Activated T-cell treated with anti-CD3 and anti-CD28 coated beads, Interleukin-2, amount 50 U/mL, for 72 hours (primary cell): ENCODE measurements at places on chromosomes 16 and 17. TPM values are rescaled to one million over a fixed set of nuclear protein-coding genes. Genes with fewer than 3 reads are reported as not detected.

GRCh38 chr17:19238167-19238505 lies 970 bp downstream of the EPN2 start:
- peak overlapping the region; percentile 88 for H3K4me3 ChIP-seq
- H3K27me3 ChIP-seq = peaks cover 15% of the 10 kb centered on the region
- DNase-seq = peak; percentile 1
- peaks cover 11% of the 10 kb centered on the region for H3K4me1 ChIP-seq
- H3K27ac ChIP-seq = no peak overlapping the region

Gene COPRS
- 33.2 TPM for total RNA-seq

DNA sequence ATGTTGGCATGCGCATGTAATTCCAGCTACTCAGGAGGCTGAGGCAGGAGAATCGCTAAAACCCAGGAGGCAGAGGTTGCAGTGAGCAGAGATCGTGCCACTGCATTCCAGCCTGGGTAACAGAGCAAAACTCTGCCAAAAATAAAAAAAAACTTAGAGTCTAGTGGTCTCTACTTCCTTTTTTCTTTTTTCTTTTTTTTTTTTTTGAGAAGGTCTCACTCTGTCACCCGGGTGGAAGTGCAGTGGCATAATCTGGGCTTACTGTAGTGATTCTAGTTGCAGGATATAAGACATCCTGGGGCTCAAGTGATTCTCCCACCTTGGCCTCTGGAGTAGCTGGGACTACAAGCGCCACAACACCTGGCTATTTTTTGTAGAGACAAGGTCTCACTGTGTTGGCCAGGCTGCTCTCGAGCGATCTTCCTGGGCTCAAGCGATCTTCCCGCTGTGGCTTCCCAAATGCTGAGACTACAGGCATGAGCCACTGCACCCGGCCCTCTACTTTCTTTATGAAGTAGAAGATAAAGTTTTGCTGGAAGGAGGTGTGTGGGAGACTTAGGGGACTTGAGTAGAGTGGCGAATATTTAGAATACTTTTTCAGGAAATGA lies 47.9 kb upstream of the TAOK1 start:
- H3K4me3 ChIP-seq = no peak overlapping the region
- no peak for DNase-seq
- H3K36me3 ChIP-seq = no peaks in the 10 kb centered on the region
- H3K27ac ChIP-seq = no peak overlapping the region
- no peaks in the 10 kb centered on the region for H3K4me1 ChIP-seq
- H3K27me3 ChIP-seq = peaks cover 35% of the 10 kb centered on the region

- H3K27ac ChIP-seq = peak overlapping the region; percentile 64
- no peaks in the 10 kb centered on the region for H3K27me3 ChIP-seq
- H3K4me1 ChIP-seq = peaks cover 26% of the 10 kb centered on the region
These were observed 4.6 kb upstream of the DRC7 start for GRCh38 chr16:57689762-57690558.

DNA sequence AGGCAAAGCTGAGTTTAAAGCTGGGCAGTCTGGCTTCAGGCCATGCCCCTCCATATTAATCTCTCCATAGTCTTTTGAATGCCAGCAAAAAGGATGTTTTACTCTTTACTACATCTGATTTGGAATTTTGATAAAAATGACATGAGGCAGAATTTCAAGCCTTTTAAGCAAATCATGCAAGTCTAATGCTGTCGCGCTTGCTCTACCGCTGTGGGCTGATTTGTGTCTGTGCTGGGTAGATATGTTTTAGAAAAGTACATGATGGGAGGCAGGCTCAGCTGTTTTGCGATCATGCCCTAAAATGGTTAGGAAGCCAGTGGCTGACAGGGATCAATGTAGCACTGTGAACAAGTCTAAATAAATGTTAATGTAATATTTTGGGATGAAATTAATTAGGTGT lies 311.9 kb downstream of the CA10 start:
- DNase-seq = no peak
- H3K4me1 ChIP-seq = no peaks in the 10 kb centered on the region
- H3K27me3 ChIP-seq = peaks cover 7% of the 10 kb centered on the region
- no peak overlapping the region for H3K4me3 ChIP-seq

DNA sequence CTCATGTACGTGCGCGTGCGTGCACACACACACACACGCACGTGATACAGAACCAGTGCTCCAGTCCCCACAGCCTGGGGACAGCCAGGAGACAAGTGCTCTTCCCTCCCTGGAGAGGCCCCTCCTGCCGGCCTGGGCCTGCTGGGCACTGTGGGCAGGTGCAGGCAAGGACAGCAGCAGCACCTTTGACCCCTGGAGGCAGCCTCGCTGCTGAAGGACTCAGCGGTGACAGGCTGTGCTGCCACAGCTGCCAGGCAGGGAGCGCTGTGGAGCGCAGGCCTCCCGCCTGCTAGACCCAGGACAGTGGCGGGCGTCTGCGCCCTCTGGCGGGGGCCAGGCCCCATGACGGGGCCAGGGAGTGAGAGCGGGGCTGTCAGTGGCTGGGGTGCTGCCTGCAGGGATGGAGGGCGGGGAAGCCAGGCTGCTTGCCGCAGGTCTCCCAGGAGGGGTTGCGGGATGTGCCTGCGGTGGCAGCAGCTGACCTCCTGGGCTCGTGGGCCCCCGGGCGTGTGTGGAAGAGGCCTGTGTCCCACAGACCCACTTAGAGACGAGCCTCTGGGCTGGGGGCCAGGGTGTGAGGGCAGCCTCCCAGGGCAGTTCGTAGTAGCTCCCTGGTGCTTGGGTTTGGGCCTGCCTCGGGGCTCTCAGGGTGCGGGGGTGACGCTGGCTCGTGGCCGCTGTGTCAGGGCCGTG lies 63.5 kb upstream of the PVALEF start:
- no peak overlapping the region for H3K27ac ChIP-seq
- no peaks in the 10 kb centered on the region for H3K27me3 ChIP-seq
- H3K36me3 ChIP-seq = no peaks in the 10 kb centered on the region

GRCh38 chr17:79035686-79036085 lies 11.7 kb downstream of the C1QTNF1 start:
- H3K4me1 ChIP-seq = no peaks in the 10 kb centered on the region
- H3K4me3 ChIP-seq = no peak overlapping the region
- no peak overlapping the region for H3K27ac ChIP-seq
- H3K27me3 ChIP-seq = peaks cover 6% of the 10 kb centered on the region
- H3K36me3 ChIP-seq = no peaks in the 10 kb centered on the region

Gene MYOCD
- total RNA-seq = not detected

GRCh38 chr16:81818568-81818896 lies 39.4 kb downstream of the PLCG2 start:
- H3K27ac ChIP-seq = no peak overlapping the region
- no peaks in the 10 kb centered on the region for H3K36me3 ChIP-seq
- H3K4me1 ChIP-seq = no peaks in the 10 kb centered on the region
- no peak for DNase-seq

- no peak for DNase-seq
- H3K36me3 ChIP-seq = peaks cover 9% of the 10 kb centered on the region
- no peaks in the 10 kb centered on the region for H3K27me3 ChIP-seq
- no peak overlapping the region for H3K4me3 ChIP-seq
These were observed 18.4 kb downstream of the MAP1LC3B start for GRCh38 chr16:87410530-87410929.

- H3K27ac ChIP-seq = no peak overlapping the region
- H3K4me3 ChIP-seq = no peak overlapping the region
- H3K4me1 ChIP-seq = peaks cover 14% of the 10 kb centered on the region
- H3K36me3 ChIP-seq = no peaks in the 10 kb centered on the region
These were observed 15.7 kb downstream of the C16orf74 start for GRCh38 chr16:85735225-85735635.
